GM20000 (cell line): ENCODE measurements at places on chromosomes 2 and 18.
A peak's percentile ranks its signal among the peaks of the same experiment; 100 is the strongest.

DNA sequence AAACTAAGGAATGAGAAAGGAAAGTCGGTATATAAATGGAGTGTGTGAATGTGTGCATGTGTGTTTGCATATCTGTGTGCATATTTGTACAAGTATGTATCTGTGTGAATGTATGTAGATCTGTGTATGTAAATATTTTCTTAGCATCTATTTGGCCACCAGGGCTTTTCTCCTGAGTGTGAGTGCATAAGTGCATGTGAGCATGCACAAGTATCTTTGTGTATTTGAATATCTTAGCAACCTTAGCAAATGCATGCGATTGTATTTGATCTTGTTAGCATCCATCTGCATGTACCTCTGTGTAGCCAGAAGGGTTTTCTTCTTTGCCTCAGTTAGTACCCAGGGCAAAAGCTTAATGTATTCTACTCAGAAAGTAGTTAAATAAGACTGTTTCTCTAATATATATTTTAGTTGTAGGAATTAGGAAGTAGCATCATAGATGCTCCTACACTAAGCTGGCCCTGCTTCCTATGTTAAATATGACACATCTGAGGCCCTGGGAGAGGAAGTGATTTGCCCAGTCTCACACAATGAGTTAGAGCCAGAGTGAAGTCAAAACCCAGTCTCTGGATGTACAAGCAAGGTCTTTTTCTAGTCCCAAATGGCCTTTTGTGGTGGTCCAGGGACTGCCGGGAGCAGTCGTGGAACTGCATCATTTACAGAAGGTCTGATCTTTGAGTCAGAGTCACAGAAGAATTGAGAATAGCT, 9.2 kb downstream of the FKBP1B start:
- DNase-seq = no peak

DNA sequence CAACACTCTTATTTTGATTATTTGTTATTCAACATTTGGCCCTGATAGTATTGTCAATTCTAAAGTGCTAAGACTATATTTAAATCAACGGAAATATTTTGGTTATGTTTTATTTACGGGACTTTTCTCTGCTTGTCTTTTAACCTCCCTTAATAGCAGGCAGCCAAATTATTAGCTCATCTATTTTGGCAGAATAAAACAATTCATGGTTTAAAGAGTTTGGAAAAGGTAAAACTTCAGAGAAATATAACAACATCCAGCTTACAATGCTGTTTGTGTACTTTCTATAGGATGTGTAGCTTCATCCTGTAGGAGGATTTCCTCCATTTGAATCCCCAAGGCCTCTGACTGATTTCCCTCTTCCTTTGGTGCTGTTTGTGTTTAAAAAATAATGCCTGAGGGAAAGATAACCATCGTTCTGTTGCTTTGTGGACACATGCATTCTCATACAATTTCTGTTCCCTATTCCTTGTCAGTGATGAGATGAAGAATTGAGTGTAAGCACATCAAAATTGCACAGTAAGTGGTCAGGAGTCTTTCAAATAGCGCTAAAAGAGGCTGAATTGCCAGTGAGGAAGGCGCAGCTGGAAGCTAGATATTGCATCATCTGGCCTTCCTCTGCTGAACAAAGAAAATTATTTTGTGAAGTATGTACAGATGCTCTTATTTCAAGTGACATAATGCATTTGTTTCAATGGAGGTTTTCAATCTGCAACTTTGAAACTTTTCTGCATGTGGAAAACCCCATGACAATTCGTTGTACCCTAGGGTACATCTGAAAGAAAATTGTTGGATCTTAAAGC, 80.3 kb downstream of the CD28 start:
- DNase-seq = no peak

DNA sequence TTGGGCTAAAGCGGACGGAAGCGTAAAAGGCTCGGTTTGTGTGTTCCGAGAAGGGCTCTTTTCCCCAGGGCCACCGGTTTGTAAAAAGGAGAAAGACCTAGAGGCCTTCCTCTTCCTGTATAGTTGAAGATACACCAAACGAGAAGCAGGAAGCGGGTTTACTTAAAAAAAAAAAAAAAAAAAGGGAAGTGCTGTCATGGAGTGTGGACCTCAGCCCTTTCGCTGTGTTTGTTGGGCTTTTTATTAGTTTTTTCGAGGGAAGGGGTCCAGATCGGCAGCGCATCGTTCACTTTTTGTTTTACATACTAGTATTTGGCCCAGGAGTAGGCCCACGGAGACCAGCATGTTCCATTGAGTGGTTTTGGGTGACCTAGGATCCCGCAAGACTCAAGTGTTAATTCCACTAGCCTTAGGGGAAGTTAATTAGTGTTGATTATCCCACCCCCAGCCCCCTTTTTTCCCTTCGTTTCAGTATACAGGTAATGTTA, 676 bp downstream of the ACTR2 start:
- DNase-seq = peak; percentile 71

DNA sequence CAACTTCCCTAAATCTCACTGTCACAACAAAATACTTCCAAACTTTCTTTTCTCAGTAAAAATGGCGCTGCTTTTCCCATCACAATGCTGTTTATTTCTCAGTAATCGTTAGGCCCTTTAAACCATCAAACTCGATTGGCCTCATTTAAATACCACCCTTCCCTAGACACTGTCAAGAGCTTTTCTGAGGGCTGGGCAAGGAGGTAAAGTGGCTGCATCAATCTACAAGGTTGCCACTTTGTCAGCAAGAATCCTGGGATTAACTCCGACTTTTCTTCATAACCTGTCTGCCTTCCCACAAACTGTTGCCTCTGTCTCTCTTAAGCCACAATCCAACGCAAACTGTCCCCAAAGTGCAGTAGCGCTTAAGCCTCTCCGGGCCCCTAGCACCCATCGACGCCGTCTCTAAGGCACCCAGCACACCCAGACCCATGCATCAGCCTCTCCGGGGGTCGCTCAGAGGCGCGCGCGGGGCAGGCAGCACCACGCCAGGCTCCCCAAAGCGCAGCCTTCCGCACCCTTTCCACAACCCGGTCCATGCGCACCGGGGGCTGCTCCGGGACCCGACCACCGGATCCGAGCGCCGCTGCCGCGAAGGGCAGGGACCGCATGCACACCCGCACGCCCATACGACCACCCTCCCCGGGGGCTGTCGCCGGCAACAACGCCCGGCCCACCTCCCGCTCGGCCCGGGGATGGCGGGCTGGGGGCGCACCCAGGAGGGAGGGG, 683 bp downstream of the MBOAT2 start:
- peak; percentile 28 for DNase-seq

GRCh38 chr2:191657977-191658376, 20.0 kb upstream of the NABP1 start:
- no peak for DNase-seq

DNA sequence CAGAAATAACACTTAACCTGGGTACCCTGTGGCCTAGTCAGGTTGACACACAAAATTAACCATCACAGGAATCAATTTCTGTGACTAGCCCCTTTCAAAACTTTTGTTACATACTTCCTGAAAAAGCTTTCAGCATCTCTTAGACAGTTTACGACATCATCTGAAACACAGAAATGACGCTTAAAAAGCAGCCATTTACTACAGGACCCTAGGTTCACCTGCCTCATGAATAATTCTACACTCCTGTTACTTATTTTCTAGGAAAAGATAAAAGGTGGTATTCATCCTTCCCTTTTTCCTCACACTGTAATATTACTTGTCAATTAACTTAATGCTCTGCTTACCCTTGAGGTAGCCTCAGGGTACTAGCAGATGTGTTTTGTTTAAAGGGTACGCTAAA, 388.4 kb downstream of the IRS1 start:
- DNase-seq = no peak

- DNase-seq = no peak
Measured at GRCh38 chr2:173198327-173198726, 122.7 kb downstream of the MAP3K20 start.

- DNase-seq = no peak
Measured at GRCh38 chr2:211176514-211177141, 620.2 kb downstream of the CPS1 start.

DNA sequence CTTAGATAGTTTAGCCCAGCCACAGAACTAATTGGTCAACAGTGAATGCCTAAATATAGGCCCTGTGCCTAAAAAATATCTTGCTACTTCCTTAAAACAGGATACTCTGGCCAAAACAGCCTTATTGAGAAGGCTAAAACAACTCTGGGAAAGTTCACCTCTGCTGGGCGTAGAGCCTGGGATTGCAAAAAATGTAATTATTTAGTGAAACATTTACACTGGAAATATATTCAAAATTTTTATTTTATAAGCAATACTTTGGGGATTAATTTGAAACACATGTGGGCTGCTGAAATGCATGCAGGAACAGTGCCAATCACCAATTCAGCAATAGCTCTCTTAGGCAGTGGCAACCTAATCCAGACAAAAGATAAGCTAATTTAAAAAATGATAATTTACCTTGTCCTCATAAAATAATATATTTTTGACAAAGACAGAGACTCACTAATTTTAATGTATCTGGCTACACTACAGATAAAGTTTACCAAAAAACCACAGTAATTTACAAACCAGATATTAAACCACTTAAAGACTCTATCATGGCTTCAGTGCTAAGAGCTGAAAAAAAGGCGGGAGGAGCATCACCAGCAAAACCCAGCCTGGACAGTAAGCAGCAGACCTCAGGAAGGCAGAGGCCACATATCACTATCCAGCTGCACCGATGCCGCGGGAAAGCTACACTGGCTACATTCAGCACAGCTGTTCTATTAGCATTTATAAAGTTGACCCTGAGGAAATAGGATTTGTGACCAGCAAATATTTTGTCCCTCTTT, 18.5 kb downstream of the TRAK2 start:
- no peak for DNase-seq

DNA sequence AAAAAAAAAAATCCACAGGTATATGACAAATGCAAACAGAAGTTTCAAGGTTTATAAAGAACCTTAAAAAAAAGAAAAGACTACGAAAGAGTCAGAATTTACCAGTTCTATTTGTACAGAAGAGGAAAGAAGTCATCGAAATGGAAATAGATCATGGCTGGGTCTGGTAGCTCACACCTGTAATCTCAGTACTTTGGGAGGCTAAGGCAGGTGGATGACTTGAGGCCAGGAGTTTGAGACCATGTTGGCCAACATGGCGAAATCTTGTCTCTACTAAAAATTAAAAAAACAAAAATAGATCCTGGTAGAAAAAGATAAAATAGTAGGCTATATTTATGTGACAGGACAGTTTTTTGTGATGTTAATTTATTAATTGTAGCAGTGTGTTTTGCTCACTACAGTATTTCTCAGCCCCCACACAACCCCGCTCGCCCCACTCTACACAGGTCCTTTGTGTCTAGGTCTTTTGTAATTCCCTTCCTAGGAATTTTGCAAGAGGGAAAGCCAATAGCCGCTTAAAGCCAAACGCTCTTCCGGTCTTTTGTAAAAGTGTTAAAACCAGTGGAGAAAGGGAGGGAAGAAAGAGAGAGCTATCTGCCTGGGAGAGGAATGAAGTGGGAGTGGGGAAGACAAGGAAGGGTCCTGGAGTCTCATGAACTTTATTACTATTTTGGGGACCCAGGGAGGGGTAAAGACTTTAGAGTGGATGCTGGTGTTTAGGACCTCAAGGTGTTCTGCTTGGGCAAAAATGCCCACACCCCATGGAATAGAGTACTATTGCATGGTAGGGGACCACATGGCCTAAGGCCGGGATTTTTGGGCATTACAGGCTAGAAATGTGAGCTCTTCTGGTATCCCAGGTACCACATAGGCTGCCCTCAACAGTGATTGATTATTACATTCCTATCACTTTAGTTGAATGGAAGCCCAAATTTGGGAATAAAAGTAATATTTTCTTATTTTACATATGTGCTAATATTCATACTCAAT, 59.4 kb upstream of the XPO1 start:
- DNase-seq = no peak

- no peak for DNase-seq
Measured at GRCh38 chr2:2842466-2842865, 511.4 kb upstream of the MYT1L start.

- DNase-seq = no peak
Measured at GRCh38 chr2:152558158-152558984, 158.9 kb downstream of the PRPF40A start.

DNA sequence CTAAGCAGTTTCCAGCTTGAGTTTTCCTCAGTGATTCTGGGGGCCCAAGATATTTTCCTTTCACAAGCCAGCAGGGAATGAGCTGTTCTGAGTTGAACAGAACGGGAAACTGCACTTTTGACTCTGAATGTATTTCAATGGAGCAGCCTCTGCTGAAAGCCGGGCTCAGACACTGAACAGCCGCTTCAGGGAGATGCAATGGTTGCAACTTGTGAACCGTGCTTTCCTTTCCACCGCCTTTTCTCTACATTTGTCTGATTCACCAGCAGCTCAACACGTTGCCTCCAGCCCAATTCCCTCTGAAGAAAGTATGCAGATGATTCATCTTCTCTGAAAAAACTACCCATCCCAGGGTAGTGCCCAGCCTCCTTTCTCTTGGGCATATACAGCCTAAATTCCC, 119.3 kb upstream of the PKDCC start:
- no peak for DNase-seq

DNA sequence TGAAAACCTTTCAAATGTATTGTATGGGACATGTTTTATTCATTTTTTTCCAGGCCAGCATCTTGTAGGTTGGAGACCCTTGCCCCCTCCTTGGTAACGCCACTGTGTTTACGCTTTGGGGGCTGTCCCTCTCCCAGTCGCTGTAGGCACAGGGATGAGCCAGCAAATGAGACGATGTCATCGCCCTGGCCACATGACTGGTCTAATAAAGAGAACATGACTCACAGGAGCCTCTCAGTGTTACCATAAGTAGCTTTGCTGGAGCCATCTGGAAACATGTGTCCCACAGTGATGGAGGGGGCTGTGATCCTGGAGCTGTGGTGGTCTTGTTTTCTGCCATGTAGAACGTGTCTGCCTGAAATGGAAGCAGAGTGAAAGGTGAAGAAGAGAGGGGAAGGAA, 78.9 kb downstream of the CD8B2 start:
- DNase-seq = no peak
